ENCODE measurements at places on chromosomes 11 and 22. TPM values are rescaled to one million over a fixed set of nuclear protein-coding genes. Genes with fewer than 3 reads are reported as not detected.

- DNase-seq, result no peak
These were observed 489.4 kb upstream of the CADM1 start for GRCh38 chr11:115993590-115993989.

DNA sequence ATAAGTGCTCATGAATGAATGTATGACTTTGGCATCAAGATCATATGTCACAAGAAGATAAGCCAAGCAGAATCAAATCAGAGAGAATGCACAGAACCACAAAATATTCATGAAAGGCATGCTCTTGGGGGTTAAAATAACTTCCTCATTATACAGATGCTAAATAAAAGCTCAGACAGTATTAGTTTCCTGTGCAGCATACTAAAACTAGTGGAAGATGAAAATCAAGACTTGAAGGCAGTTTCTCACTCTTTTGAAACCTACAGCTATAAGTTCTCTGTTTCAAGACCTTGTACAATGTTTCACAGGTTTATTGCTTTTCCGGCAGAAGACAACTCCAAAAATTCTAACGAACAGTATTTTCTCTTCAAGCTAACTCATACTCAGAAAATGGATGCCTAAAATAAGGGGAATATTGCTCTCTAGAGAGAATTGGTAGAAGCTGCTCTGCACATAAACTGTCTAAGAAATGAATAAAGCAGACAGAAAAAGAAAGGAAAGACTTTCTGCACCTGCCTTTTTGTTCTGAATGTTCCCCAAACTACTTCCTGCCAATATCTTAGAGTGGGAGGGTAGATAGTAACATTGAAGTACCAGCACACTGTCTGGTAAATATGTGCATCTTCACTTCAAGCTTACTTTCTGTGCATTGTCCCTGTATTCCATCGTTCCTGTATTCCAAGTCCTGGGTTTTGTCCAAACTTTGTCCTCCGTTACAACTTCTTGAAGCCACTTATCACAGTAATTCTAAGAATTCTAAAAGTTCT, 639.4 kb upstream of the FAT3 start:
- no peak for DNase-seq

NXPE4 gene
- total RNA-seq, result not detected

PRR5L gene
- 46.9 TPM for total RNA-seq

CSF2RB gene
- 0.87 TPM for total RNA-seq

CTSW gene
- 16.8 TPM for total RNA-seq

VPREB1 gene
- total RNA-seq, result not detected

All from activated naive CD4-positive, alpha-beta T cell treated with anti-CD3 and anti-CD28 coated beads, Interleukin-2, amount 50 U/mL, for 72 hours (primary cell).